ENCODE measurements at places on chromosomes 12 and 14.

DNA sequence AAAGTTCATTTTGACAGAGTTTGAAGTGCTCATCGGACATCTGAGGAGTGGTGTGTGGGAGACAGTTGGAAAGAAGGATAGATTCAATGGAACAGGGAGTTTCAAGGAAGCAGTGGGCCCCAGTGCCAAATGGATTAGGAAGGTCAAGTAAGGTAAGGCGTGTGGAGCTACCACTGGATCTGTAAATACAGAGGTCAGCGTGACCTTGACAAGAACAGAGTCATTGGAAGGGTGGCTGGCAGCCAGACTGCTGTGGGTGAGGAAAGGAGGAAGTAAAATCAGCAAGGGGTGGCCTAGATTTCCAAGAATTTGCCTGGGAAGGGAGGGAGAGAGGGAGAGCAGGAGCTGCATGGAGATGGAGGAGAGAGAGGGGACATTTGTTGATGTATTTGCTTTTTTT lies 68.2 kb upstream of the IGF1 start:
- no peak for DNase-seq

- peak; percentile 10 for DNase-seq
Observed at GRCh38 chr14:74456684-74457564, 30.9 kb upstream of the SYNDIG1L start.

DNA sequence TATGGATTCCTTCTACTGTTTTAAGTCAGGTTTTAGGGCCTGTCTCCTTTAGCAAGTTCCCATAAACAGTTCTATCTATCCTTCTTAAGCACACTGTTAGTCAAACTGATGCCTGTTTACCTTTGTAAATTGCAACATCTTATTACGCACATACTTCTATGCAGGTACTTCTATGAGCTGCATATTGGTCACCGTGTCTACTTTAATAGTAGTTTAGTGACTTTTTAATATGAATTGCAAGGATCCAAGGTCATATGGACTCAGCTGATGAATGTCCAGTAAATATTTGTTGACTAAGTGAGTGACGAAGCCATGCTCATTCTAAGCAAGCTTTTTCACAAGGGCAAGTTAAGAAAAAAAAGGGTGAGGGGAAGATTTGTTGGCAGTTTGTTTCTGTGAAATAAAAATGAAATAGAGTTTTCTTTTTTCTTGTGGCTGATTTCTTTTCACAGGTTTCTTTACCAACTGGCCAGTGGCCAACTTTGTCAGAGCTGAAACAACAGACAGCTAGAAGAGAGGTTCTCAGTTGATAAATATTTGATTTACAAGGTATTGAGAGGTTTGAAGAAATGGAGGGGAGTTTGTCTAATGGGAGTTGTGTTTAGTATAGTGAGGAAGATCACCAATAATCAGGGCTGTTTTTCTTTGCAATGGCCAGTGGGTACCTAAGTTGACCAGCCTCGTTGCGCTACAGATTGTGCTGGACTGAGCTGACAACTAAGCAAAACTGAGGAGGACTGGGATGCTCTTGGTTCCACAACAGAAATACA lies 141.1 kb downstream of the SLC15A5 start:
- no peak for DNase-seq

DNA sequence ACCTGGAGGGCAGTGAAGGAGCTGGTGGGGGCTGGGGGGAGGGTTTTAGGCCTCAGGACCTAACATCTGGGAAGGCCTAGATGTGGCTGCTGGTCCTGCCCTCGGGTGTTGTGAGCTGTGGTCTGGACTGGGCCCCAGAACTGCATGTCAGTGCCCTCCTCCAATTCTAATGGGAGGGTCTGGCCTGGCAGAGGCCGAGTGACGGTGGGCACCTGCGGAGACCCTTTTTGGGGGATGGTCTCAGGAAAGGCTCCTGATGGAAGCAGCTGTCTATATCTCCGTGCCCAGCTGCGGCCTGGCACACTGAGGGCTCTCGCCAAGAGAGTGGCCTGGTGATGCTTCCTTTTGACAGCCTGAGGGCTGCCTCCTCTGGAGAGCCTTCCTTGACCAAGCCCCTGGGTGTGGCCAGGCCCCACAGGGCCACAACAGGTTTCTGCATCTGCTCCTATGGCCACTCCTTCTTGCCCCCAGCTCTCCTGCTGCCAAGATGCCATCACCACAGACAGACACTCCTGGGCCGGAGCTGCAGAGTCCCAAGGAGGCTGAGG lies 5.3 kb downstream of the EXOC3L4 start:
- no peak for DNase-seq

- no peak for DNase-seq
Observed at GRCh38 chr12:27191531-27191930, 52.6 kb upstream of the STK38L start.

DNA sequence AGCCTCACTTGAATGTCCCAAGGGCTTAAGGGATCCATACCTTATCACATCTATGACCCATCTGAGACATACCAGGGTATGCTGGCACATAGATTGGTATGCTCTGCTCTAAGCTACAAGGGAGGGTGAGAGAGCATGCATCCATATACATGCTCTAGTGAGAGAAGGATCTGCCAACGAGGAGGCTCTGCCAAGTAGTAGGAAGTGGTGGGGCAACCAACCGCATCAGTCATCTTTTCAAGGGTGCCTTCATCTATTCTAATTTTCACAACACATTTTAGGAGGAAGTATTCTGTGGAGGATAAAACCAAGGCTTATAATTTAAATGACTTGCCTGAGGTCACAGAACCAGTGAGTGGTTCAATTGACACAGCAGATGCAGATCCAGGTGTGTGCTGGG lies 6.6 kb upstream of the PPM1A start:
- no peak for DNase-seq

DNA sequence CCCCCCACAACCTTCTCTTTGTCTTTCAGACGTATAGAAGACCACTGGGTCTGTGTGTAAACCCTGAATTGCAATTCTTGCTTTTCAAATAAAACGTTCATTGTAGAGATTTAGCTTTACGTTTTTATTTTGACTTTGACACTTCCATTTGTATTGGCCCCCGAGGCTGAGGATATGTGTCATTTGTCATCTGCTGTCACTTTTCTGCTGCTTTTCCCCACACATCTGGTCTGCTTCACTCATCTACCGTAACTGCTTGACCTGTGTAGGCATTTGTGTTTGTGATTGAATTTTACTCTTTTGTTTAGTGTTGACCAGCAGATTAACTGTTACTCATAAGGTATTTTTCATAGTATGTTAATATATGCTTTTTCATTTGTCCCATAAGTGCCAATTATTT lies 157.2 kb upstream of the SYT10 start:
- no peak for DNase-seq

DNA sequence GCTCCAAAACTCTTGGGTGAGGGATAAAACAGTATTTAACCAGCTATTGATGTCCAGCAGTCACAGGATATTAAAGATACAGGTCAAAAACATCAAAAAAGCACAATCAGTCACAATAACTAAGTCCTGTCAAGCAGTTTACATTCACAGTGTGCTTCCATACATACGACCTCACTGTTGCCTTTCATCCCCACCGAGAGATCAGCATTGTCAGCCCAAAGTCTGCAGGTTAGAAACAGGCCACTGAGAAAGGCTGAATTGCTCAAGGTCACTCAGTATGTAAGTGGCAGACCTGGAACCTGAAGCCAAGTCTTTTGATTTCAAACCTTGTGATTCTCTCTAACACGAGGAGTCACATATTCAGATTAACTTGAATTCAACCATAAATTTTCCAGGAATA lies 124.9 kb downstream of the GXYLT1 start:
- DNase-seq = no peak

DNA sequence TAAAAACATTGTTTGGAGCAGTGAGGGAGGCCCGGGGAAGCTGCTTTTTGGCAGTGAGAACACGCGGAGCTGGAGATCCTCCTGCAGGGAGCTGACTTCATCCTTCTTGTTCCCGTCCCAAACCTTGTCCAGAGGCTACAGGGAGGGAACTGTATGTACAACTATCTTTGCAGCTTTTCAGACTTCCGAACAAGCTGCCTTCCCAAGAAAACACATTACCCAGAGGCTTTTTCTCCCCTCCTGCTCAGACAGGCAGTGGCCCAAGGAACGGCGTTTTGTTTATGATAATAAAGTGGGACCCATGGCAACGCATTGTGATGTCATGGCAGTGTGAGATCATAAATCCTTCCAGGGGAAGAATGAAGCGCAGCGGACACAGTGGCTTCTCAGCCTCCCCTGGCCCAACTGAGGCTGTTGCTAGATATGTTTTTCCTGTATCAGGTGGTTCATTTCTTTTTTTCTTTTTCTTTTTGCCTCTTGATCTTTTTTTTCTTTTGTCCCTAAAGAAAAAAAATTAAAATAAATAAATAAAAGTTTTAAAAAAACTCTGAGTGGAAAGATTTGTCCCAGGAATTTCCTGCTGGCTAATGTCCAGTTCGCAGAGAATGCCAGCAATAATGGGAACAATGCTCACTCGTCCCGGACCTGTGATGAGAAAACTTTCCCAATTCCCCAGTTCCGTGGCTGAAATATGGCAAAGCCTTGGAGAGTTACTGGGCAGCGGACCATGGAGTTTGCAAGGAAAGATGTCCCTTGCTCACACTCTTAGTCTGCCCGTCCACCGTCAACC lies 103.4 kb upstream of the MAP1LC3B2 start:
- DNase-seq = no peak

- no peak for DNase-seq
Observed at GRCh38 chr14:104001003-104001402, 58.7 kb upstream of the RD3L start.

GRCh38 chr12:121159467-121160307 lies 27.0 kb downstream of the P2RX7 start:
- no peak for DNase-seq

DNA sequence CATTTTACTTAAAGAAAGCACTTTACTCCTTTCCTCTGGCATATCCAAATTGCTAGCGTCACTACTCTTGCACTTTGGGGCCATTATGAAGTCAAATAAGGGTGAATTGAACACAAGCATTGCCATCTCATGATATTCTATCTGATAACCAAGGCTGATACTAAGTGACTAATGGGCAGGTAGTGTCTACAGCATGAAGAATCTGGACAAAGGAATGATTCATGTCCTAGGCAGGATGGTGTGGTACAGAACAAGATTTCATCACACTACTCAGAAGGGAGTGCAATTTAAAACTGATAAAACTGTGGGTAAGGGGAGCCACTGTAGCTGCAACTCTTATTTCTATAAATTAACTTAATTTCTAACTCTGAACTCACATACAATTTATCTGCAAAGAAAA lies 7.7 kb upstream of the SLC6A15 start:
- DNase-seq = no peak

GRCh38 chr12:2526371-2526770 lies 268.4 kb upstream of the FKBP4 start:
- no peak for DNase-seq

DNA sequence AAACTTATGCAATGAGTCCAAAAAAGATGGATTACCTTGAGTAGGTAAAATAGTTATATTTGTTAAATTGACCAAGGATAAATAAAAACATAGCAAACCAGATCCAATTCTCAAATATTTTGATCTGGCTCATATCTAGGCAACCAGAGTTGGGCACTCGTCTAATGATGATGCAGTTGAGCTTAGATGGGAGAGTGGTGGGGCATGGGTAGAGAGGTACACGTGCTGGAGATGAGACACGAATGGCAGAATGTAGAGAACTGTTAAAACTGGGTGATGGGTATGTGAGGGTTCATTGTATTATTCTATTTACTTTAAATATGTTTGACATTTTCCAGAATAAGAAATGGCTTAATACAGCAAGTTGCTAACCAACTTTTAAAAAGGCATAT lies 7.6 kb upstream of the RNF34 start:
- no peak for DNase-seq

DNA sequence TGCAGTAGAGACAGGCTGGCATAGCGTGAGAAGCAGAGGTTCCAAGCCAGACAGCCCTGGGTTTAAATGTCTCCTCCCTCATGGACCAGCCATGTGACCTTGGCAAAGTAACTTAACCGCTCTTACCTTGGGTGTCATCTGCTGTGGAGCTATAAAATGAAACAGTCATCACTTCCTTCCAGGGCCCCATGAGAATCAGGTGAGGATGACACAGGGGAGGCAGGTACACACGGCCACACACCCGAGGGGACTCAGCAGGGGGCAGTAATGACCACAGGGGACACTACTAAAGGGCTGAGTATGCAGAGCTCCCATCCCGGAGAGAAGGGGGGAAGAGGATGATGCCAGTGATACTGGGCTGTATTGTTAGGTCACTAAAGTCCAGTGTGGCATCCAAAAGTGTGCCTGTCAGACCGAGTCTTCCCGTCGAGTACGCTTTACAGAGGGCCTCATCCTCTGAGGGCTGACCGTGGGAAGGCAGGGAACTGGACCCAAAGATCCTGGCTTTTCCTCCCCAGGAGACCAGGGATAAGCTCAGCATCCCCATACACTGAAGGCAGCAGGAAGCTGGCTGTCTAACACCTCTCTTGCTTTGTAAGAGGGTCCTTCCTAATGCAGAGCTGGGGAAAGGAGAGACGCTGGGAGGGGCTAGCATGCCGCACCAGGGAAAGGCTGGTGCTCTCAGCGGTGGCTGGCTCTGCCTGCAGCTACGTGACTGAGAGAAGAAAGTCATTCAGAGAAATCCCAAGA lies 94.2 kb downstream of the SINHCAF start:
- no peak for DNase-seq

DNA sequence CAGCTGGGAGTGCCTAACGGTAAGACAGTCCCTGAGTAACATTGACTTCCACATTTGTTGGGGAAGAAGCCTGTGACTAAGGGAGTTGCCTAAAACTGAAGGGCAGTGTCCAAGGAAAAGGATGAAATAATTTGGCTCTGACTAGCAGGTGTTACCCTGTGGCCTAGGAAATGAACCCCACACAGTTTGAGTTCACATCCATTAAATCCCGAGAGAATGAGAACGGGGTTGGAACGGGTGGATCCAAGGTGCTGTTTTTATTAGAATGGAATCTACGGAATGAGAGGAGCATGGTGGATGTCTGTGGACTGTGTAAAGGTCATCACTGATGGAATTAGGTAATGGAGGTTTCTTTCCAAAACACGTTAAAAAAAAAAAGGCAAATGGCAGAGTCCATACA lies 324.0 kb downstream of the MED13L start:
- DNase-seq = no peak

DNA sequence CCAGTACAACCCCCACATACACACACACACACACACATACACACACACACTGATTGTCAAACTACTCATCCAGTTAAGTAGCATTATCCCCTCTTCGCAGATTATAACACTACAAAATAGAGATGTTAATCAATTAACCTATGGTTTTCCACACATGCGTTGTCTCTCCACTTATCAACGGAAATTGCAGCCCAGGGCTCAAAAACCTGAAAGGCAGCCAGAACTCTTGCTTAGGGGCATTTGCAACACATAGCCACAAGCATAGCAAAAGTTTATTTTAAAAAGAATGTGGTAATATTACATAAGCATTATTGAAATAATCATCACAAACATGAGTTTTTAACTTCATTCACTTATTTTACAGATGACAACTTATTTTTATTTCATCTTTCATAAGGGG lies 265.8 kb downstream of the SLC16A7 start:
- no peak for DNase-seq

GRCh38 chr12:114679452-114679875 lies 4.5 kb downstream of the TBX3 start:
- no peak for DNase-seq

GRCh38 chr14:58444627-58445026 lies 17.1 kb downstream of the KIAA0586 start:
- no peak for DNase-seq

Measured in left lobe of liver (tissue), 2 donors.